ENCODE measurements at places on chromosomes 5 and 9.

DNA sequence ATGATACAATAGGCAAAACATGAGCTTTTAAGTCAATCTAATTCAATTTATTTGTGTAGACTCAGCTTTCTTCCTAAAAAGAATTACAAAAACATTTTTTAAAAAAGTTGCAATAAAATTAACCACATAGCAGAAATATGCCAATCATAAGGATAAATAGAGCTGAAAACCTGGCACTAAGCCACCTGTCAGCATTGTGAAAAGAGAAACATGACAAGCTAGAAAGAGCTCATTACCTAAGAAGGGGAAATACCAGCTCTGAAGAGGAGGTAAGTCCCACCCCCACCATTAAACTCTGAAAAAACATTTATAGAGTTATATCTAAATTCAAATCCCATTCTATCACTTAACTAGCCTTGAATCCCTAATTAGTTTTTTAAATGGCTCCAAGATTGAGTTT is 372.9 kb downstream of the OSTF1 start:
- no peak overlapping the region for H3K27ac ChIP-seq
- H3K4me3 ChIP-seq, result no peak overlapping the region
- no peaks in the 10 kb centered on the region for H3K36me3 ChIP-seq
- H3K27me3 ChIP-seq, result no peaks in the 10 kb centered on the region
- no peak for DNase-seq
- H3K4me1 ChIP-seq, result no peaks in the 10 kb centered on the region

- H3K27me3 ChIP-seq, result no peaks in the 10 kb centered on the region
- H3K36me3 ChIP-seq, result no peaks in the 10 kb centered on the region
- no peaks in the 10 kb centered on the region for H3K4me1 ChIP-seq
- no peak for DNase-seq
- no peak overlapping the region for H3K27ac ChIP-seq
- no peak overlapping the region for H3K4me3 ChIP-seq
Observed at GRCh38 chr5:16578474-16578883, 38.3 kb downstream of the RETREG1 start.

GRCh38 chr5:140220032-140220697 is 45.2 kb downstream of the CYSTM1 start:
- DNase-seq, result no peak
- H3K4me3 ChIP-seq, result no peak overlapping the region
- H3K27me3 ChIP-seq, result no peaks in the 10 kb centered on the region
- no peaks in the 10 kb centered on the region for H3K36me3 ChIP-seq
- H3K27ac ChIP-seq, result peak overlapping the region; percentile 76

- H3K4me3 ChIP-seq, result no peak overlapping the region
- no peaks in the 10 kb centered on the region for H3K27me3 ChIP-seq
- no peaks in the 10 kb centered on the region for H3K4me1 ChIP-seq
- H3K27ac ChIP-seq, result no peak overlapping the region
- DNase-seq, result no peak
Observed at GRCh38 chr9:80376180-80376579, 804.4 kb downstream of the TLE4 start.

DNA sequence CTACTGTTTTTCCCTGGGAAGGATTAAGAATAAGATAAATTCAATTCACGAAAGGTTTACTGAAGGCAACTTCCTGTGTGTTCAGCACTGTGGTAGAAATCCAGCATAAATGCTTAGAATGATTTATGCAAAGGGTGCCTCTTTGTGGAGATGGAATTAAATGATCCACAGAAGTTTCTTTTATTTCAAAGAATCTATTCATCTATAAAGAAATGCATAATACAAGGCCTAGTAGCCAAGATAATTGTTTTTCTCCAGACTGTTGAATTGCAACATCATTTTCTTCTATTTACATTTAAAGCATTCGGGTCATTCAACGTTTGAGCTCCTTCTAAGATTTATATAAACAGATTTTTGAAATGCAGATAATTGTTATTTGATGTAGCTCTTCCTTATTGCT is 138.8 kb upstream of the NFIL3 start:
- H3K4me3 ChIP-seq, result no peak overlapping the region
- no peaks in the 10 kb centered on the region for H3K4me1 ChIP-seq
- no peaks in the 10 kb centered on the region for H3K27me3 ChIP-seq

DNA sequence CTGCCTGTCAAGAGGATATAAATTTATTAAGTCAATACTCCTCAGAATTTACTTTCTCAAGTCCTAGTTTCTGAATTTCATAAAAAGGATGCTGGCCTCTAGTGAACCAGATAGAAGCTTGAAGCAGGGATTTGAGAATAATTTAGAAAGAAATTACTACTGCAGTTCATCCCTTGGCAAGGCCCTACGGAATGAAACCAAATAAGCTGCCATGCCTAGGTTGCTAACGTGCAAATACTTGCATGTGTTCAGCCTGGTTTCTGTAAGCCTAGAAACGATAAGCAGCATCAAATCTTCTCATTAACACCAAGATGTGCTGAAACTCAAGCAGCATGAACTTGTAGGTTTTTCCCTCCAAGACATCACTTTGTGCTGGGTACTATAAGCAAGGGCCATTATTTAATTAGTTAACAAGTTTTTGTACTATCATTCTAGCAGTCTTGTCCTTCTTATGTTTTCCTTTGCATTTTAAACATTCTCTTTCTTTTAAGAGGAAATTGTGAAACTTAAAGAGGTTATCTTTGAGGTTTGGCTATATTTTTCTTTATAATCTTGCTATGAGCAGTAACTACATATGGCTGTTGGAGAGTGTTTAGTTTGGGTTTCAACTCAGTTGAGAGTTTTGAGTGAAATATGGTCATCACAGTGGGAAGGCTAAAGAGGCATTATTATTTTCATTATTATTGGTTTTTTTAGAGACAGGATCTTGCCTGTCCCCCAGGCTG is 71.8 kb downstream of the ADAMTSL1 start:
- H3K4me1 ChIP-seq, result no peaks in the 10 kb centered on the region
- DNase-seq, result no peak
- H3K36me3 ChIP-seq, result no peaks in the 10 kb centered on the region

- H3K4me1 ChIP-seq, result peaks cover 6% of the 10 kb centered on the region
- H3K4me3 ChIP-seq, result peak overlapping the region; percentile 47
- no peaks in the 10 kb centered on the region for H3K36me3 ChIP-seq
- H3K27me3 ChIP-seq, result peaks cover 4% of the 10 kb centered on the region
Observed at GRCh38 chr5:143434261-143435209, 31.0 kb upstream of the NR3C1 start.

- no peaks in the 10 kb centered on the region for H3K27me3 ChIP-seq
- DNase-seq, result peak; percentile 28
- no peak overlapping the region for H3K27ac ChIP-seq
Observed at GRCh38 chr9:100466829-100467221, 6.1 kb upstream of the TMEFF1 start.

GRCh38 chr9:88905506-88905905 is 85.8 kb upstream of the S1PR3 start:
- H3K4me1 ChIP-seq, result no peaks in the 10 kb centered on the region
- H3K27ac ChIP-seq, result no peak overlapping the region
- no peak for DNase-seq
- H3K4me3 ChIP-seq, result no peak overlapping the region

- no peaks in the 10 kb centered on the region for H3K27me3 ChIP-seq
- H3K36me3 ChIP-seq, result no peaks in the 10 kb centered on the region
- no peak overlapping the region for H3K27ac ChIP-seq
- H3K4me3 ChIP-seq, result no peak overlapping the region
- no peaks in the 10 kb centered on the region for H3K4me1 ChIP-seq
Observed at GRCh38 chr9:89293014-89293413, 18.0 kb upstream of the CKS2 start.

GRCh38 chr9:79264511-79265355 is 307.0 kb upstream of the TLE4 start:
- no peaks in the 10 kb centered on the region for H3K4me1 ChIP-seq
- H3K36me3 ChIP-seq, result no peaks in the 10 kb centered on the region
- H3K27me3 ChIP-seq, result no peaks in the 10 kb centered on the region
- no peak overlapping the region for H3K27ac ChIP-seq
- H3K4me3 ChIP-seq, result no peak overlapping the region

GRCh38 chr9:13746876-13747275 is 467.4 kb upstream of the MPDZ start:
- DNase-seq, result no peak
- H3K36me3 ChIP-seq, result no peaks in the 10 kb centered on the region
- no peaks in the 10 kb centered on the region for H3K27me3 ChIP-seq
- H3K4me3 ChIP-seq, result no peak overlapping the region

DNA sequence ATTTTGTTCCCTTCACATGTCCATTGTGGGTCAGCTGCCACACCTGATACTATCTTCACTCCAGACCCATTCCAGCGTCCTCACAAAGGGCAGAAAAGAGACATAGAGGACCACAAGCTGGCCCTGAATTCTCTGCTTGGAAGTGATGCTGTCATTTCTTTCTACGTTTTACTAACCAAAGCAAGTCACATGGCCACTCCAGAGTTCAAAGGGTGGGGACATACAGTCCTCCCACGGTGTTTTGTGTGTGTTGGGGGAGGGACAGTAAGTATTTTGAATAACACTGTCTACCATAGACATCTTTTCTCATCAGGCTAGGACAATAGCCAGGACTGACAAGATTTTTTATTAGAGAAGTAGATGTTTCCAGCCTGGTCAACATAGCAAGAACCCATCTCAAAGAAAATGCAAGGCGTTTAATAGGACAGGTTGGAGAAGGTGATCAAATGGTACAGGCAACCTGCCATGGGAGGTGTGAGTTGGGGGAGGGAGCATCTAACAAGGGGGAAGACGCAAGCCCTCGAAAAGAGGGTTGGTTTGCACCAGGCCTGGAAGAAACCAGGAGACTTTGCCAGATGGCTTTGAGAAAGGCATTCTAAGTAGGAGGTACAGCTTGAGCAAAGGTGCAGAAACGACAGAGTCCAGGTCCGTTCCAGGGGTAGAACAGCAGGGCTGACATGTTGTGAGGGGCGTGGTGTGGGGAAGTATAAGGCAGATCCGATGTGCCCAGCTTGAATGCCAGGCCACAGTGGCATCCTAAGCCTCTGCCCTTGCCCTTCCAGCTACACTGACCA is 11.3 kb upstream of the GLIPR2 start:
- peaks cover 23% of the 10 kb centered on the region for H3K4me1 ChIP-seq
- no peak overlapping the region for H3K27ac ChIP-seq
- H3K4me3 ChIP-seq, result no peak overlapping the region
- H3K36me3 ChIP-seq, result no peaks in the 10 kb centered on the region
- DNase-seq, result no peak

Data from small intestine (tissue), 16 donors.